ENCODE measurements at places on chromosomes 6 and 20. TPM values are rescaled to one million over a fixed set of nuclear protein-coding genes. Genes with fewer than 3 reads are reported as not detected.

GRCh38 chr20:5136096-5136495 lies 9.3 kb downstream of the CDS2 start:
- no peak for DNase-seq

The C20orf202 gene
- 0.09 TPM for total RNA-seq

The MRAP2 gene
- 0.33 TPM for total RNA-seq

The OR12D3 gene
- total RNA-seq, result not detected

The CDKAL1 gene
- 11.3 TPM for total RNA-seq

GRCh38 chr20:37899105-37900045 lies 3.6 kb upstream of the VSTM2L start:
- DNase-seq, result no peak

GRCh38 chr6:127475135-127475822 lies 16.1 kb upstream of the KIAA0408 start:
- DNase-seq, result no peak

- DNase-seq, result no peak
Observed at GRCh38 chr6:19864285-19864684, 27.1 kb downstream of the ID4 start.

GRCh38 chr20:37816726-37817125 lies 86.2 kb upstream of the VSTM2L start:
- no peak for DNase-seq

All from fibroblast of the aortic adventitia (primary cell).